Cerebellar cortex (tissue), 1 donor: ENCODE measurements at places on chromosomes 11 and 22.

- no peak for DNase-seq
Observed at GRCh38 chr11:40315122-40315521, 1144.3 kb downstream of the LRRC4C start.

DNA sequence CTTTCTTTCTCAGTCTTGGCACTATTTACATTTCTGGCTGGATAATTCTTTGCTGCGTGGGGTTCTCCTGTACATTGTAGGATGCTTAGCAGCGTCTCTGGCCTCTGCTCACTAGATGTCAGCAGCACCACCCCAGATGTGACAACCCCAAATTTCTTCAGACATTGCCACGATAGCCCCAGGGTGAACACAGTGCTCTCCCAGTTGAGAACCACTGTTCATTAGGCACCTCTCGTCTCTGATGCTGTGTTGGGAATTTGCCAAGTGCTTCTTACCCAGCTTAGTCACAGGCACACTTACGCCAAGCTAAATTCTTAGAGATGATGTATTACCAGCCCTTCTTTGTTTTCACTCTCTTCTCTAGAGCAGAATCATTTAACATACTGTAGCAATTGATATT is 9.4 kb downstream of the TRIM6 start:
- DNase-seq: no peak

DNA sequence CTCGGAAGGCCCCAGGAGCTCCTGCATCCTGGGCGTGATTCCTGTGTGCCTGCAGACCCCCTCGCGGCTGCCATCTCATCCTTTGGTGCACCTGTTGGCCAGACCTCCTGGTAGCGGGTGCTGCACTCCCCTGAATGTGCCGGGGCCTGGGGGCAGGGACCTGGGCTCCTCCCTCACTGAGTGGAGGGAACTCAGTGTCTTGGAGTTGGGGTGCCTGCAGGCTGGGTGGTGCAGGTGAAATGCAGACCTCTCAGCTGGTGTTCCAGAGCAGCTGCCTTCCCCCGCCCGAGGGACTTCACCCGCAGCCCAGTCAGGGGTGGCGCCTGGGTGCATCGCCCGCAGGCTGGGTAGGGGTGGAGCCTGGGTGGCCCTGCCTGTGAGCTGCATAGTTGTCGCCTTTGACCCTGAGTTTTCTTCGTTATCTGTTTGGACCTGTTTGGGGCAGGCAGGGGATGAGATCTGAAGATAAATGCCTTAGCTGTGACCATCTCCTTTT is 31.4 kb downstream of the LRP5 start:
- no peak for DNase-seq

- DNase-seq: no peak
Observed at GRCh38 chr11:95296165-95296564, 65.2 kb upstream of the SESN3 start.

GRCh38 chr11:97703851-97704250 is 1314.0 kb downstream of the JRKL start:
- DNase-seq: no peak

DNA sequence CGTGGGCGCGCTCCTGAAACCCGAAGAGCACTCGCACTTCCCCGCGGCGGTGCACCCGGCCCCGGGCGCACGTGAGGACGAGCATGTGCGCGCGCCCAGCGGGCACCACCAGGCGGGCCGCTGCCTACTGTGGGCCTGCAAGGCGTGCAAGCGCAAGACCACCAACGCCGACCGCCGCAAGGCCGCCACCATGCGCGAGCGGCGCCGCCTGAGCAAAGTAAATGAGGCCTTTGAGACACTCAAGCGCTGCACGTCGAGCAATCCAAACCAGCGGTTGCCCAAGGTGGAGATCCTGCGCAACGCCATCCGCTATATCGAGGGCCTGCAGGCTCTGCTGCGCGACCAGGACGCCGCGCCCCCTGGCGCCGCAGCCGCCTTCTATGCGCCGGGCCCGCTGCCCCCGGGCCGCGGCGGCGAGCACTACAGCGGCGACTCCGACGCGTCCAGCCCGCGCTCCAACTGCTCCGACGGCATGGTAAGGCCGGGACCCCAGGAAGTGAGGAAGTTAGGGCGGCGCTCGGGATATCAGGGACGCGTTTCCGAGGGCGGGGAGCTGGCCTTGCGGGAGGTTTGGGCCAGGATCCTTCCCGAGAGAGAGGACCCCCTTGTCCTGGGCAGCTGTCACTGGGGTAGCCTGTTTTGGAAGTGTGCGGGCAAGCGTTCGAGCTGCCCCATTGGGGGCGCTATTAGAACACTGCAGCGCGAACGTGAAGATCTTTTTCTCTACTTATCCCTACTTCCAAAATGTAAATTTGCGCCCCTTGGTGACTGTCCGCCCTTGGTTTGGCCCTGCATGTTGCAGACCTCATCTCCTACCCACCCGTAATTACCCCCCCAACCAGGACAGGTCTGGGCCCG is 796 bp downstream of the MYOD1 start:
- DNase-seq: no peak

GRCh38 chr22:20429254-20430100 is 8.1 kb downstream of the SCARF2 start:
- no peak for DNase-seq

- no peak for DNase-seq
Observed at GRCh38 chr22:50506611-50507420, 686 bp downstream of the LMF2 start.

DNA sequence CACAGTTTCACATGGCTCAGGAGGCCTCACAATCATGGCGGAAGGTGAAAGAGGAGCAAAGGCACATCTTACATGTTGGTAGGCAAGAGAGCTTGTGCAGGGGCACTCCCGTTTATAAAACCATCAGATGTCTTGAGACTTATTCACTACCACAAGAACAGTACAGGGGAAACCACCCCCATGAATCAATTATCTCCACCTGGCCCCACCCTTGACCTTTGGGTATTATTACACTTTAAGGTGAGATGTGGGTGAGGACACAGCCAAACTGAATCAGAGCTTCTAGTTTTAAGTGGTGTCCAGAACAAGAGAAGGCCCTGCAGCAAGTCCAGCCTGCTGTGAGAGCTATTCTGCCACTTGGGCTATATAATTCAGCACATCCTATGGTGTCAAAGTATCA is 493.7 kb downstream of the ETS1 start:
- no peak for DNase-seq

DNA sequence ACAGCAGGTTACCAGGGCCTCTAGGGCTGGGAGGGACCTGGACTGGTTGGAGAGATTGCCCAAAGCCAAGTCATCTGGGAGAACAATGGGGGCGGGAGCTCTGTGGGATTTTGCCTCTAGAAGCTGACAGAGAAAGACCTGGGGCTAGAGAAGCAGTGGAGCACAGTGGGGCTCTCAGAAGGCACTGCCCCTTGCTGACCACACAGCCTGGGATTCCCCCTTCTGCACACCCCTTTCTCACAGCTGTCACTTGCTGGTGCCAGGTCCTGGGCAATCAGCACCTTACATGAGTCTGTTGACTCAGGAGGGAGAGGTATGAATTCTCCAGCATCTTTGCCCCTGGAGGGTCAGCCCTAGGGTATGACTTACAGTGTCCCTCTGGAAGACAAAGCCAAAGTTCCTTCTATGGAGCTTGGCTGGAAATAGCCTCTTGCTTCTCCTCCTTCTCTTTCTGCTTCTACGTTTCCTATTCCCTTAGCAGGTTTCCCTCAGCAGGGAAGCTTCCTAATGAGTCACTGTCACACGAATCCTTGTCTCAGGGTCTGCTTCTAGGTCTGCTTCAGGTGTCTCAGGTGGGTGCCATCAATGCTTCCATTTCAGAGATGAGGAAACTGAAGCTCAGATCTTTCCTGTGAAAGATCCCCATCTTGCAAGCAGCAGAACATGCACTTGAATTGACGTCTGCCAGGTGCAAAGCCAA is 27.0 kb downstream of the GDPD5 start:
- DNase-seq: no peak

- no peak for DNase-seq
Observed at GRCh38 chr11:28759311-28759710, 651.1 kb downstream of the METTL15 start.

DNA sequence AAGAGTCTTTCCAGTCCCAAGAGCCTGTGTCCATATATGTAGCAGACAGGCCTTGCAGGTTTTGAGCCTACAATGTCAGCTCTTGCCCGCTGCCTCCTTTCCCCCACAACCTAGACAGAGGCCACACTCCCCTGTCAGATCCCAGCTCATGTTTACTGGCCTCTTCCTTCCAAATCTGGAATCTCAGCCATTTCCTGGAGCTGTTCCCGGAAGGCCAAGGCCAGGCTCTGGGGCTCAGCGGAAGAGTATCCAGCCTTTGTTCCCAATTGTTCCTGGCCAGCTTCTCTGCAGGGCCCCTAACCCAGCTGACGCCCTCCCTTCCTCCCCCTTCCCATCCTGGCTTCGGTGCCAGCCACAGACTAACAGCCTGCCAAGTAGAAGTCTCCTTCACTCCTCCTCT is 1.0 kb upstream of the ROBO4 start:
- peak; percentile 39 for DNase-seq

GRCh38 chr11:62487738-62488551 is 58.7 kb downstream of the AHNAK start:
- DNase-seq: peak; percentile 56

GRCh38 chr22:21457023-21457787 is 10.0 kb upstream of the TMEM191C start:
- no peak for DNase-seq

- DNase-seq: peak; percentile 83
Observed at GRCh38 chr11:85826116-85826855, 15.3 kb upstream of the SYTL2 start.

- DNase-seq: peak; percentile 41
Observed at GRCh38 chr11:72752088-72752914, at the start of gene ARAP1. TSS of gene ARAP1 (minus strand) at chr11:72752408. CDS start at chr11:72727128, 25,280 bp downstream.

DNA sequence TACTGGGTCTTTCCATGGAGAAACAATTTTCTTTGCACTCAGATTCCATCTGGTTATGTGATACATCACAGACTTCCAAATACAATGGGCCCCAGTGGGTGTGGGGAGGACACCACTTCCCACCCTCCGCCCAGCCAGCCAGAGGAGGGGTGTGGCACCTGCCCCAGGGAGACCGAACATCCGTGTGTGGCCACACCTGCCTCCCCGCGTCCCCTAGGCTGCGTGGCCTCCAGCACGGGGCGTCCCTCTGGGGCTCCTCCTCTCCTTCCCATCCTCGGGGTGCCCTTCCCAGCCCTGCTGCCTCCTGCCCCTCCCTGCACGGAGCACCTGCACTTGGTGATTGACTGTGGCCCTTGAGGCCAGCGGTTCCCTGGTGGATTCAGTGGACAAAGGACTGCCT is 49.1 kb downstream of the CERK start:
- no peak for DNase-seq

DNA sequence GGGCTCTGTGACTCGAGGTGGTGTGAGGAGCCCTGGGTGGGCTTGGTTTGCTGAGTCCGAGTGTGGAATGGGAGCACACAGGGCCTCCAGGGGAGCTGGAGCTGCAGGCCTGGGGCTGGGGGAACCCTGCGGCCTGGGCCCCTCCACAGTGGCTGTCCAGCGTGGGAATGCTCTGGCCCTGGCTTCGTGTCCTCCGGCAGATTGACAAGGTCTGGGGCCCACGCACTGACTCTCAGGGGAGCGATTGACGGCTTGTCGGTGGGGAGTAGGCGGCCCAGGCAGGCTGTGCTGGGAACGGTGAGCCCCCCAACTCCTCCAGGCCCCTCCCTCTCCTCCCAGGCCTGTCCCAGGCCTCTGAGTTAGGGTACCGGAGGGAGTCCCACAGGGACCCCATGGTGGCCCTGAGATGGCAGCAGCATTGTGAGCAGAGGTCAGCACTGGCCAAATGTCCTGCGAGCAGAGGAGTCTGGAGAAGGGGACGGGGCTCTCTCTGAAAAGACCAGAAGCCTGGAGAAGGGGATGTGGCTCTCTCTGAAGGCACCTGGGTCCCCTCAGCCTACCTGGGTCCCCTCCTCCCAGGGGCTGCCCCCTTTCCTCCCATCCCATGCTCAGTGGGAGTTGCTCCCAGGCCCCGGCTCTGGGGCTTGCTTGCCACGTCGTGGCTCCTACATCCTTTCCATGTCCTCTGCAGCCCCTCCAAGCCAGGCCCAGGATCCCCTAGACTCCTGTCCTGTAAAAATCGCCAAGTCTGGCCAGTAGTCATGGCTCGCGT is 23.8 kb upstream of the MYEOV start:
- no peak for DNase-seq

GRCh38 chr11:134398079-134398444 is 14.0 kb downstream of the B3GAT1 start:
- DNase-seq: no peak

DNA sequence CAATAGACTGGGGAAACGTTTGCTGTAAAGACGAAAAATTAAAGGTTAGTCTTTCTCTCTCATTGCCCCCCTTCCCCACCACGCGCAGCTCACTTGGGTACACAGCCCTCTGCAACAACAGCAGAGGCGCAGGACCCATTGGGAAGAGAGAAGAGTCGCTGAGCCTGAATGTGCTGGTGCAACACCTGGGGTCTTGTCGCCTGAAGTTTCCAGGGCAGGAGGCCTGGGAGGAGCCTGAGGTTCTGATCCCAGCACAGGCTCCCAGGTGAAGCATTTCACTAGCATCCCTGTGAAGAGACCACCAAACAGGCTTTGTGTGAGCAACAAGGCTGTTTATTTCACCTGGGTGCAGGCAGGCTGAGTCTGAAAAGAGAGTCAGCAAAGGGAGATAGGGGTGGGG is 116.2 kb upstream of the NTM start:
- DNase-seq: no peak

GRCh38 chr22:50530877-50531545 is 1.2 kb upstream of the TYMP start:
- peak; percentile 29 for DNase-seq

- DNase-seq: no peak
Observed at GRCh38 chr22:36177160-36177559, 16.6 kb upstream of the APOL3 start.

- no peak for DNase-seq
Observed at GRCh38 chr11:128910576-128910975, 19.4 kb downstream of the KCNJ5 start.

GRCh38 chr22:33227791-33228190 is 169.6 kb upstream of the SYN3 start:
- DNase-seq: no peak

- peak; percentile 32 for DNase-seq
Observed at GRCh38 chr11:125224391-125225021, 60.0 kb downstream of the PKNOX2 start.

DNA sequence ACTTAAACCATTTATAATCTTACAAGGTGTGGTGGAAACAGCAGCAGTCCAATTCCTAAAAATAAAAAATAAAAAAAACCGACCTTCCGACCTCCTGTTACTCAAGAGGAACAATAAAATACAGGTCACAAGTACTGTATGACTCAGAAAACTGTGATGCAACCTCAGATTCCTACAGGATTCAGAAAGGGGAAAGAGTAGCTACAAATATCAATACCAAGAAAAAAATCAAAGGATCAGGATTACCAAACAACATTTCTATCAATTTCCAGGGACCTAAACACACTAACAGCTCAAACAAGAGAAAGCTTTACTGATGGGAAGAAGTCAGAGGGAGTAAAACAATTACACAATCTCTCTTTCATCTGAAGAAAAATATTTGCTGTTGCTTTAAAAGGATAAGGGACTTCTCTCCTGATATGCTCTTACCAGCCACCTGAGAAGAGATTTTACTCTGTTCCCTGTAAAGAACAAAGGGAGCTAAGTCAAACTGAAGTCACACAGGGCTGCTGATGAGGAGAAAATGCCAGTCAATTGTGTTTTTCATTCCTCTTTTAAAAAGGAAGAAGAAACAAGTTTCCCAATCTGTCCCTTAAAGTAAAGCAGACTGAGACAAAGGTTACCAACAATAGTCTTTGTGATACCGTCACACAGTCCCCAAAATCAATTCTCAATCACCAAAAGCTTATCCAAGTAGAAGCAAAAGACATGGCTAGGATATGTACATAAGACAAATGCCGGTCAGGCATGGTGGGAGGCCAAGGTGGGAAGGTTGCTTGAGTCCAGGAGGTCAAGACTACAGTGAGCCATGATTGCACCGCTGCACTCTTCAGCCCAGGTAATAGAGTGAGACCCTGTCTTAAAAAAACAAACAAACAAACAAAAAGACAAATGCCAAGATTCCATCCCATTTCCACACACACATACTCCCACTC is 39.3 kb downstream of the AMBRA1 start:
- DNase-seq: no peak
